ENCODE measurements at places on chromosomes 7 and 10.

GRCh38 chr7:15104411-15105092 is 202.0 kb upstream of the DGKB start:
- DNase-seq = peak; percentile 53

- DNase-seq = no peak
Observed at GRCh38 chr7:48691788-48692187, 232.6 kb upstream of the CDC14C start.

GRCh38 chr7:40310258-40310657 is 175.5 kb downstream of the SUGCT start:
- DNase-seq = no peak

DNA sequence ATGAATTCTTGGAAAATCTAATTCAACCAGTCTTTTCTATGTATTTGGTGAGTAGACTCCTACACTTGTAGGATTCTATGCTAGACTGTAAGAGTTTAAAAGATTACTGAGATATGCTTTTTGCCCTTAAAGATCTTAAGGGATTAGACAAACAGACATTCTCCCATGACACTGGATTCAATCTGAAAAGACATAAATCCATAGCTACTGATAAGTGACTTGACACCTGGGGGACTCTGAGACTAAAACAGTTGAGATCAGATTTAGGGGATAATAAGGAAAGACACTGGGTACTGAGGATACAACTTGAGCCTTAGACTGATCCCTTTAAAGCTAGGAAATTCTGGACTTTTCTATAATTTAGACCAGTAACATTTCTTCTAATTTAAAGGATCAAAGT is 1233.4 kb downstream of the XPNPEP1 start:
- DNase-seq = no peak

DNA sequence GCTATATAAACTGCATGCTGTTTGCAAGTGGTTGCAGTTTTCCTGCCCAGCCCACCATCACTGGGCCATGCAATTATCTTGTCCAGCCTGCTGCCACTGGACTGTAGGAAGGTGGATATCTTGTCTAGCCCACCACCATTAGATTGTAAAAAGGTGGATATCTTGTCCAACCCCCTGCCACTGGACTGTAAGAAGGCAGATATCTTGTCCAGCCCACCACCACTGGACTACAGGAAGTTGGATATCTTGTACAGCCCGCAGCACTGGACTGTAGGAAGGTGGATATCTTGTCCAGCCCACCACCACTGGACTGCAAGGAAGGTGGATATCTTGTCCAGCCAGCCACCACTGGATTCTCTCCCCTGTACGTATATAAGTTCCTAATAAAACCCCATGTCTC is 69.8 kb downstream of the SKAP2 start:
- no peak for DNase-seq

DNA sequence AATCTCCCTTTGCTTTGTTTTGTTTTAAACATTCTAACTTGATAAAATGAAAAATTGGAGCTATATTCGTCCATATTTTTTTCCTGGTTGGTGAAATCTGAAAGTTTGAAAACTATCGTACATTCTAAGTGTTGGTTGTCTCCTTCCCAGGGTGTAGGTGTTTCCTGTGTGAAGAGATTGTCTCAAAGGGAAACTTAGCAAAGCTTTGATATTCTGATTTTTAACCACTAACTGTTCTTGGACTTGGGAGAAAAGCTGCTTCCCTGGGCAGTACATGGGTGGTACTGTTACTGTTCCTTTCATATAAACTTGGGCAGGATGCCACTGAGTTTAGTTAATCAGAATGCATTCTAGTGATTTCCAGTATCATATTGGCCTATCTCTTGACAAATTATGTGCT is 253.5 kb upstream of the LRGUK start:
- no peak for DNase-seq

- DNase-seq = no peak
Observed at GRCh38 chr7:40493609-40494051, 358.8 kb downstream of the SUGCT start.

DNA sequence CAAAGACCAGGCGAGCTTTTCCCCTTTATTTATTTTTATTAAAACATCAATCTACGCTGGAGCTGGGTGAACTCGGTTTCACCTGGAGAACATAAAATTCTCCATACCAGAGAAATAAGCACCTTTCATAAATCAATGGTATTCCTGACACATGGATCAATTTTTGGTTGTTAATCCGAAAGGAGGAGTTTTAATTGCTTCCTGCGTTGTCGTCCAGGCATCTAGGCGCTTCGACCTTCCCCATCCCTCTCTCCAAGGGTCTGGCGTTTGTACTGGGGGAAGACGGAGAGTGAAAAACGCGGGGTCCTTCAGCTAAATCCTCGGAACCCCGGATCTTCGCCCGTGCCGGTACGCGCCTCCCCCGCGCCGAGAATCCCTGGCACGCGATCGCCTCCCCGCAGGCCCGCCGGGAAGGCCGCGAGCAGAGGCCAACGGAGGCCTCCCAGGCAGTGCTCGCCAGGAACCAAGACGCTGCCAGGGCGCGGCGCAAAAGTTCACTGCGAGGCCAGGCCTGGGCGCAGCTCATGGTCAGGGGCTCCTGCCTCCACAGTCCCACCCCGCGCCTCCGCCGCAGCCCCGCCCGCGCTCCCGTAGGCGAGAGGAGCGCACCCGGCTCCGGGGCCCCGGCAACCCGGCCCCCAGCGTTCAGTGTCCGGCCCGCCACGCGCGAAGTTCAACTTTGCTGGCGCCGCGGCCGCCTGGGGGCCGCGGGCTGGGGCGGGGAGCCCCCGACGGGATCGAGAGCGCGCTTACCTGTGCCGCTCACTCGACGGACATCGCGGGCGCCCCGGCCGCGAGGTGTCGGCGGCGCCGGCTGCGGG is 8.3 kb upstream of the EBF3 start:
- DNase-seq = no peak

DNA sequence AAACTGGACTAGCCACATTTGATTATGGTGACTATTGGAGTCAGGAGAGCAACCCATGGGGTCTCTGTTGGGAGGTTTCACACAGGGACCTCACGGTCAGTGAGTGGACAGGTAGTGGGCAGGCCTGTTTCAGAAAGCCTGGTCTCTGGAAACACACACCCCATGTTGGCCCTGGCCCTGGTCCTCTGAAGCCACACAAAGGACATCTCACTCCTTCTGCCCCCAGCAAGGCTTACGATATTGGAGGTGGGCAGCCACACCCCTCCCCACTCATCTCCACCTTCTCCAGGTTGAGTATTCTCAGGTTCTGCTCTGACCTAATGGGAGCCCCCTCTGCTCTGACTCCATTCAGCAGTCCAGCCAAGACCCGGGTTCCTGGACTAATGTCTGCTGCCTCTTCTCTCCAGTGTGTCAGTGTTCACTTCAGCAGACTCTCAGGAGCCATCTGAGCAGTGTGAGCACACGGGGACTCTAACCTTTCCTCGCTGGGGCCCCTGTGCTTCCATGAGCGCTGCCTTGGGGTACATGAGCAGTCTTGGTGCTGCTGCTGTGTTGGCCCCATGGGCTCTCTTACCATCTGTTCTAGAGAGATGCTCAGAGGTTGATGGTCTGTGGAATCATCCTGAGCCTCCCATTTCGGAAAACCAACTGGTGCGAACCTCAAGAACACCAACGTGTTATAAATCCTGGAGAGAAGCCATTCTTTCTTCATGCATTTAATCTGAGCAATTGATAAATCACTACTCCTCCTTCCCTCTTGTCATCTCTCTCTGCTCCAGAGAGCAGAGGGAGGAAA is 748.6 kb downstream of the GRID1 start:
- DNase-seq = no peak

- DNase-seq = no peak
Observed at GRCh38 chr10:79944428-79945395, 4.2 kb downstream of the SFTPD start.

GRCh38 chr7:75725306-75725705 is 13.4 kb downstream of the HIP1 start:
- no peak for DNase-seq

DNA sequence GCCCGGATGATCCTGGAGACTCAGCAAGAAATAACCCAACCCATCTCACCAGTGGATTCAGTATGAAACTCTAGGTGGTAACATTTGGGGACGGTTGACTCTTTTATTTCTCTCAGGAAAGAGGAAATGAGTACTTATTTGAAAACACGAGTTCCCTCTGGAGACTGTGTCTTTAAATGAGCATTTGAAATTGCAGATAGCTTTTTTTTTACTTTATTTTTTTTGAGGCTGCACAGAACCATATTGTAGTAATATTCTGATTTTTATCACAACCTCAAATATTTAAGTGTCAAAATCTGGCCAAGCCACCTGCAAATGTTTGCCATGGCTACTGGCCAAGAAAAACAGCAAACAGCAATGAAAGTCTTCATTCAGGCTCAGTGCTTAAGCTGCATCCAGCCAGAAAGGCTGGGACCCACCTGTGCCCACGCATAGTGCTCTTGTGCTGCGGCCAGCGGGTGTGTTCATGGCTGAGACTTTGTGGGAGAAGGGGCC is 160.8 kb downstream of the CREB5 start:
- DNase-seq = peak; percentile 75

- DNase-seq = no peak
Observed at GRCh38 chr7:87899255-87899654, 23.0 kb downstream of the DBF4 start.

DNA sequence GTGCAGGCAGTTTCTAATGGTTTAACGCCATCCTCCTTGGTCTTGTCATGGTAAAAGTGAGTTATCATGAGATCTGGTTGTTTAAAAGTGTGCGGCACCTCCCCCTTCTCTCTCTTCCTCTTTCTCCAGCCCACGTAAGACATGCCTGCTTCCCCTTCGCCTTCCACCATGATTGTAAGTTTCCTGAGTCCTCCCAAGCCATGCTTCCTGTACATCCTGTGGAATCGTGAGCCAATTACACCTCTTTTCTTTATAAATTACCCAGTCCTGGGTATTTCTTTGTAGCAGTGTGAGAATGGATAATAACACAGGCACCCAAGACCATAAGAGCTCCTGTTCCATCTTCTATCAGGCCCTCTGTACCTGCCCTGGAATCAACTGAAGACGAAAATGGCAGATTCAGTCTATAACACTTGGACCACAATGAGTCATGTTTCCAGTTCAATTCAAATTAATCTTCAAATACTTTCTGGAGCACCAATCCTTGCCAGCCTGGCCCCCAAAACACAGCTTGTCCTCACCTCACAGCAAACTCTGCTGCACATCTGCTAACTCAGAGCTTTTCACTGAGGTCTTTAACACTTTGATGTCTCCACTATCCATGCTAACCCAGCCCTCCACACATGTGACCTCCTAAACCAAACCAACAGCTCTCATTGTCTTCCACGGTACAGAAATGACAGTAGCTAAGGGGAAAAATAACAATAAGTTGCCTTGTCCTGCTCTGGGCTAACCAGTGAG is 73.2 kb downstream of the SFMBT2 start:
- no peak for DNase-seq

DNA sequence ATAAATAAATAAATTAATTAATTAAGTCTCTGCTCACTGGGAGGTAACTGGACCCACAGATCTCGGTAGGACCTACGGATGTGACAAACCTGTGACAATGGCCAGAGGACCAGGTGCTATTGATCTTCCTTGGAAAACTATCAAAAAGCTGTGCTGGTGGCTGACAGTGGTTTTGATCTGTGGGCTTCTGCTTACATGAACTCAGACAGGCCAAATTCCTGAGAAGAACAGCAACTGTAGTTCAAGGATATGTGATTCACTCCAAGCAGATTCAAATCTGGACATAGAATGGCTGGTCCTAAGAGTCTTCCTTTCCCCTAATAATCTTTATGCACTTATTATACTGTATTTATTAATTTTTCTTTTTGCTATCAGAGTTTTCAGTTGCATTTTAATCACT is 80.0 kb downstream of the ATXN7L1 start:
- DNase-seq = no peak

DNA sequence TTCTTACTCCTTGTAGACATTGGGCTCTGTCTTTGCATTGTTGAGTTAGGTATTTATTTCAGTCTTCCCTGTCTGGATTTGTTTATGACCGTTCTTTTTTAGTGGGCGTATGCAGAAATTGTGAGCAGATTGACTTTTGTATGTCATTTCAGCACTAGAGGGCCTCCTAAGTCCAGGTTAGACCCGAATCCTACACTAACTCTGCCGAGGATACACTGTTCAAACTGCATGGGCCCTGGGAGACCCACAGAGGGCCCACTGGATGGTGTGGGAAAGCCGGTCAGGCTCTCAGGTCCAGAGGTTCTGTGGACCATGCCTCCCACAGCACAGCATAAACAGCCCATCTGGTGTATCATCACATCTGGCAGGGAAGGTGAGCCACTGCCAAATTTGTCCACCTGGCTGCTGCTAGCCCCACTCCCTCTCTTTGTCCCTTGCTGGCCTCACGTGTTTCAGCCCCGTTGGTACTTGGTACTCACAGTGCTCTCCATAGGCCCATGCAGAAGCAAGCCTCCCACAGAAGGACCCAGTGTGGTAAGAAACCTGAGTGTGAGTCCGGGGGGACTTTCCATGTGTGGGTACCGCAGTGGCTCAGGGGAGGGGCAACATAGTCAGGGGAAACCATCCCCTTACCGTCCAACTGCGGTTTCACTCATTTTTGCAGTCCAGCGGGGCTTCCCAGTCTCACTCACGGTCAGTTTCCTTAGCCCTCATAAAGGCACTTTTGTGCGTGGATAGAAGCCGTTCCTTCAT is 112.8 kb downstream of the APBB1IP start:
- DNase-seq = no peak

DNA sequence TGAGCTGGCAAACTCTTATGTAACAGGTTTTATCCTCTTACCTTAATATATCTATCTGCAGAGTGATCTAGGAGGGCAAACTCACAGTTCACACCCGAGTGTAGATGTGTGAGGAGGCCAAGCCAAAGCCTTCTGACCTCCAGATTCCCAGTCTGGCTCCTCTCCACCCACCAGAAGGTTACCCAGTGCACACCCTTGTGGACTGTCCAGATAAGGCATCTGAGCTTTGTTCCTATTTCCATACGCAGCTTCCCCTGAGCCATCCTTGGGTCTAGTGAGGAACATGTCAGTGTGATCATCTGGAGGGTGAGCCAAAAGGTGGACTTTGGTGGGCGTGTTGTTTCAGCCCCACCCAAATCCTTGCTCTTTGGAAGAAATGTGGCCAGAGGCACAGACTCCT is 203.0 kb upstream of the MEOX2 start:
- no peak for DNase-seq

DNA sequence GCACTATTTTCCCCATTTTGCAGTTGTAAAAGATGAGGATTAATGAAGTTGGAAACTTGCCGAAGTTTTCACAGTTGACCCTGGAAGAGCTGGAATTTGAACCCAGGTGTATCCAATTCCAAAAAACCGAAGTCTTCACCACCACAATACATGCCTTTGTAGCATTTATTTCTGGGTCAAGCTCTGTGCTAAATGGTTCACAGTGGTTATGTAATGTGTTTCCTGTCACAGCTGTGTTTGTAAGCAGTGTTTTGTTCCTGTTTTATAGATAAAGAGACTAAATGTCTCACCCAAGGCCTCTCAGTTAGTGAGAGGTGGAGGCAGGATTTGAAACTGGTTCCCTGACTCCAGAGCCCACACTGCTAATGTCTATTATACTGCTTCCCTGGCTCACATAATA is 17.6 kb downstream of the SFTPA2 start:
- DNase-seq = no peak

DNA sequence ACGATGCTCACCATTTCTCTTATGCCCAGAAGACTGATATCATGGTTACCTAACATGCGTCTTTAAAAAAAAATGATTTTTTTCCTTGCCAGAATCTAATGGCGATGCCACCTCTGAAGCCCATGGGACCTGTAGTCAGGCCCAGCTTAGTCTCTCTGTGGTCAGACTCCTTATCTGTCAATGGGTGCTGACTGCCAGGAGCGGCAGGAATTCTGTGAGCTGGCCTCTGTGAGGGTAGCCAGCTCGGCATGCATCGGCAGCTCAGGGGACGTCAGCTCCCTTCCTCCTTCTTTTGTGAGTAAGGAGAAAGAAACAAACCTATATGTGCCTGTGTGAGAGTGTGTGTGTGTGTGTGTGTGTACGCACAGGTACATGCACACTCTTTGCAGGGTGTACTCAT is 49.9 kb upstream of the ZRANB1 start:
- no peak for DNase-seq

Measured in NCI-H2081 treated with DMSO at 0.1 percent for 48 hours (cell line).